ENCODE measurements at places on chromosomes 2 and 18.

- no peak for DNase-seq
These were observed 152.0 kb downstream of the CAPN13 start for GRCh38 chr2:30655211-30655610.

GRCh38 chr2:226198956-226199355, 600.7 kb downstream of the IRS1 start:
- no peak for DNase-seq

GRCh38 chr18:36314098-36314497, 16.6 kb downstream of the FHOD3 start:
- no peak for DNase-seq

DNA sequence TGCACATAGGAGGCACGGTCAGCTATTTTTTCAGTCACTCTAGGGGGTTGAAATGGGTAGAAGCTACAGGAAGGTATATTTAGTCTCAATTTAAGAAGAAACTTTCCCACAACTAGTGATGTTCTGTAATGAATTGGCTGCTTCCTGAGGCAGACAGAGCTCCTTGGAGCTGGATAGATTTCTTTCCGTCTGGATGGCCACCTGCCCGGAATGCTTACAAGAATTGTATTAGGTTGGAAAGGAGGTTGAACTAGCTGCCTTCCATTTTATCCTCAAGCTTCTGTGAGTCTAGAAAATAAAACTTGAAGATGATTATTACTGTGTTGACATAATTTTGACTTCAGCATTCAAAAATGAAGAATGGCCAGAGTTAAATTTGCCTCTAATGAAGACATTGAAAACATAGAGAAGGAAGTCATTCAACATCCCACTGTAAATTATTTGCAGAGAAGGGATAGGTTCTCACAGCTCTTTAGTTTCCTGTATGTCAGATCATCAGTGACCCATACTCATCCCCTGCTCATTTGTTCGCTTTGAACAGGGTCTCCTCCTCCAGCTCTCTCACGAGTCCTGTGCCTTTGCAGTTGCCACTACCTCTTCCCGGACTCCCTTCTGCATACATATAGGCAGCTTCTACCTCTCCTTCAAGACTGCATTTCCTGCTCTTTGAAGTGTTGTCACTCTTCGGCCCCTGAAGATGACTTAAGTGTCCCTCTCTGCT, 88.8 kb downstream of the CRIM1 start:
- no peak for DNase-seq

GRCh38 chr2:45888167-45888566, 236.7 kb downstream of the PRKCE start:
- DNase-seq: no peak

- no peak for DNase-seq
These were observed 193.8 kb upstream of the STK17B start for GRCh38 chr2:196365145-196365544.

DNA sequence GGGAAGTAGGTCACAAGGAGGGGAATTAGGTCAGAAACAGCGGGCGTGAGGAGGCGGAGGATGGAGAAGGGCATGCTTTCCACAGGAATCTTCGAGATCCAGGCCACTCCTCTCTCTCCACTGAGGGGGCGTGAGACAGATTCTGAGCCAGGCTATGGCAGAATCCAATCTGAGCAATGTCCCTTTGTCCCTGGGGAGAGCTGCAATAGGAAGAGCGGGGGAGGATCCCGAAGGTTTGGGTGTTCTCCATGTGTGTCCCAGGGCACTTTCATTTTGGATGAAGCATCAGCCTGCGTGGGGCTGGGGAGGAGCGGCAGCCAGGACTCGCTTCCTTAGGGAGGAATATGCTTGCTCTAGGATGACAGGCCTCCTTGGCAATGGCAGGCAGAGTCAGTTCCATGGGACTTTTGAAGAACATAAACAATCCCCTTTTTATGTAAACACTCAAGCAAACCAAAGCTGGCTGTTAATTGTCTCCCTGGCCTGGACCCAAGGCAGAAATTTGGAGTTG, 84.0 kb downstream of the LIPG start:
- no peak for DNase-seq

- DNase-seq: no peak
These were observed 466.0 kb downstream of the RIT2 start for GRCh38 chr18:42649331-42650035.

DNA sequence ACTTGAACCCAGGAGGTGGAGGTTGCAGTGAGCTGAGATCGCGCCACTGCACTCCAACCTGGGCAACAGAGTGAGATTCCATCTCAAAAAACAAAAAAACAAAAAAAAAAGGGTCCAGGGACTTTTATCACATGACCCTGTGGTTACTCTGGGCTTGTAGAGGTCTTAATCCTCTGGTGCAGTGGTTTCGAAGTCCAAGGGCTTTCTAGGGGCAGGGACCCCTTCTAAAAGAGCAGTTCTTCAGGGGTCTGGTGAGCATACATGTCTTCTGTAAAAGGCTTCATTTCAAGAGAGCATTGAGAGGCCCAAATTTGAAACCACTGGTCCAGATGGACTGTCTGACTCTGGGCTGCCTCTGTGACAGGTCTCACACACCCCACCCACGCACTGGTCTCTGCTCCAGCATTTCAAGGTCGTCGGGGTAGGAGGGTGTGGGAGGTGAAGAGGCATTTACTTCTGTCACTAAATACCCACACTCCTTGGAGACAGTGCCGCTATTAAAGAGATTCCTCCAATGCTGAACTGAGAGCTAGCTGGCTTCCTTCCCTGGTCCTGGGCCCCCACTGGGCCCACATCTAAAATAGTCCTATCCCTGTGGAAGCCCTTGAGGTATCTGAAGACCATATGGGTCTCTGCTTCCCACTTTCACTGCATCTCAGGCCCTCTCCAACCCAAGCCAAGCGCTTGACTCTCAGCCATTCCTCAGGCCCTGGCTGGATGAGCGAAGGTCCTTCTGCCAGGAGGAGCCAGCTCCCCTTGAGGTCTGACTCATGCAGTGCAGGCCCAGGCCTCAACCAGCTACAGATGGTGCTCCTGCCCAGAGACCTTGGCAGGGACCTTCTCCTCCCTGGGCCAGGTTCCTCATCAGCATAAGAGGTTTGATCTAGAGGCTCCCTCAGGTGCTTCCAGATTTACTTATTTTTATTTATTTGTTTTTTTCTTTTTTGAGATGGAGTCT, 44.8 kb downstream of the PAX8 start:
- no peak for DNase-seq

- DNase-seq: no peak
These were observed 33.8 kb upstream of the ACYP2 start for GRCh38 chr2:54081574-54081973.

GRCh38 chr18:52280702-52281101, 59.3 kb upstream of the DCC start:
- DNase-seq: no peak

- no peak for DNase-seq
These were observed 379.9 kb downstream of the NBAS start for GRCh38 chr2:15181092-15181745.

DNA sequence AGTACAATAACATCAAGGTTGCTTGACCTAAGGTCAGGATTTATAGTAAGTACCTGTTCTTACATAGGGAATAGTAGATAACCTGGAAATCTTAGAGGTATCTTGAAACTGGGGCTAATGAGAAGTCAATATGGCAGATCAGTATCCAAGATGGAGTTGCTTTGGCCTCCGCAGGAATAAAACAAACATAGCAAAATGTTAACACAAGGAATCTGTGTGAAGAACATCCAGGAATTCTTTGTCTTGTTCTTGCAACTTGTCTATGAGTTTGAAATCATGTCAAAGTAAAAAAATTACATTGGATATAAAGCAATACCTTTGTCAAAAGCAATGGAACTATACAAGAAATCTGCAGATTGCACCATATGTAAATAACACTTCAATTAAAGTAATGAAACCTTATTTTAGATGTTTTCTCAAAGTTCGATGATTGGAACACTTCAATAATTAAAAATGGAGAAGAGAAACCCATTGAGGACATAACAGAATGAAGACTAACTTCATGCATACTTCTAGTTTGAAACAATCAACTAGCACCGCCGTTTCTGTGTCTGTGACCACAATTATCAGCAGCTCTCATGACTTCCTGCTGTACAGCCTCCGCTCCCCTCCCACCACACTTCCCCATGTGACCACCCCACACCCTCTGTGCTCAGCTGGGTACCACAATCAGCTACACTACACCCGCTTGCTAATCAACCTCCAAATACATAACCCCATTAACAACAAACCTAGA, 27.6 kb downstream of the C2orf76 start:
- DNase-seq: no peak

DNA sequence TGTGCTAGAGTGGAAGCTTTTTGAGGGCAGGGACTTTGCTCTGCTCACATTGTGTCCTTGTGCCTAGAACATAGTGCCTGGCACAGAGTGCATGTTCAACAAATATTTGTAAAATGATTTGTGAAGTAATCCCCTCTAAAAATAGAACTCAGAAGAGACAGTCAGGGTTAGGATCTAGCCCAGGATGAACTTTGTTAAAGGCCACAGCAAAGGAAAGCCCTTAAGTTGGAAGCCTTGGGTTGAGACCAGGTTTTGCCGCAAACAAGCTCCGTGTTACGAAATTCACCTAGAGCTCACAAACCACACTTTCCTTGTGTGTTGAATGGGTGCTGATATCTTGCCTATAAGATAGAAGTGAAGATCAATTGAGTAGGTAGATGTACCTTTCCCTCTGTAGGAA, 84.2 kb downstream of the SETBP1 start:
- no peak for DNase-seq

DNA sequence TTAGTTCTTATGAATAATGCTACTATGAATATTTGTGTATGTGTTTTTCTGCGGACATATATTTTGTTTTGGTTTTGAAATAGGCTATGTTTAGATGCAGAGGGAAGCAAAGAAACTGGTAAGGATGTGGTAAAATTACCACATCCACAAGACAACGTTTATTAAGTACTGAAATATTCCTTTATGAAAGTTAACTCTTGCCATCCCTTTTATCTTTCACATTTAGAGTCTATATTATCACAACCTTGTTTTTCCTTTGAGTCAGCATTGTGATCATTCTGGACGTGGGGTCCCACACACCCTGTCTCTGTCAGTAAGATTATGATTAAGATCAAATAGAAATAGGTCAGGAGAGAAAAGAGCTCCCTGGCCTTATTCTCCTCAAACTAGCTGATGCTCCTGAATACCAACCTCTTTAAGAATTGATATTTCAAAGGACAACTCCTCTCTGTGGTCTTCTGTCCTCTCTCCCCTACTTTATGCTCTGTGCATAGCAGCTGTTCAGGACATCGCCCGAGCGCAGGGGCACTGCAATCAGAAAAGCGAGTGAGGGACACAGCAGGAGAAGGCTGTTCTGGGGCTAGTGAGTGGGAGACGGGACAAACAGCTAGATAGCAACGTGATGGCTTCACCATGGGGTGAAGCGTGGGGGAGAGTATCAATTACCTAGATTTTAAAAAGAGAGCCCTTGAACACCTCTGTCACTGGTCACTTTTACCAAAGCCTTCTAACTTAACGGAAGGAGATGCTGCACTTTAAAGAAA, 12.2 kb downstream of the METAP1D start:
- no peak for DNase-seq

- DNase-seq: no peak
These were observed 63.8 kb upstream of the GPR45 start for GRCh38 chr2:105177536-105178254.

- no peak for DNase-seq
These were observed 85.6 kb downstream of the CD8B2 start for GRCh38 chr2:106572541-106573450.

- DNase-seq: no peak
These were observed 7.4 kb downstream of the CERKL start for GRCh38 chr2:181649436-181649979.

DNA sequence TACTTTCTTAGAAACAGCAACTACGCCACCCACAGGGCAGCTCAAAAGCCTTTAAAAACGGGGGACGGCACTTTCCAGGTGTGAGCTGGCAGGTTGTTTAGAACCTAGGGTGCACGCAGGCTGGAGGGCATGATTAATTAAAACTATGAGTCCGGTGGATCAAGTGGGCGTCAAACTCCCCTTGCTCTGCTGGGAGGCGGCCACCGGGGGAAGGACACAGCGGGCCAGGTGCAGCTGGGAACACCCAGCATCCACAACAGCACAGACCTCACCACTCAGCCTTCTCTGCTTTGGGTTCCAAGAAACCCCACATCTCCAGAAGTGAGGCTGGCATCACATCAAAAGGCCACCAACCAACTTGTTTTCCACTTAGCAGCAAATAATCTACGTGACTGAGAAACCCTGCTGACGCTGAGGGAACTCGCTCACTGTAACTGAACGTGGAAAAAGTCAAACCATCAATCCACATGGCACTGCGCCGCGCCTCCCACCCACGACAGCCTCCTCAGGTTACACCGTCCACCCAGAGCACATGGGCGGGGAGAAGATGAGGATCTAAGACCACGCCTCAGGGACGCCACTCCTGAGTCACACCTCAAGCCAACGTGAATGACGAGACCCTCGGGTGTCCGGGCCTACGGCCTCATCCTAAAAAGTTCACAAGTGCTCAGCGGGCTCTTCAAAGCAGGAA, 118.2 kb downstream of the ZNF516 start:
- DNase-seq: no peak

DNA sequence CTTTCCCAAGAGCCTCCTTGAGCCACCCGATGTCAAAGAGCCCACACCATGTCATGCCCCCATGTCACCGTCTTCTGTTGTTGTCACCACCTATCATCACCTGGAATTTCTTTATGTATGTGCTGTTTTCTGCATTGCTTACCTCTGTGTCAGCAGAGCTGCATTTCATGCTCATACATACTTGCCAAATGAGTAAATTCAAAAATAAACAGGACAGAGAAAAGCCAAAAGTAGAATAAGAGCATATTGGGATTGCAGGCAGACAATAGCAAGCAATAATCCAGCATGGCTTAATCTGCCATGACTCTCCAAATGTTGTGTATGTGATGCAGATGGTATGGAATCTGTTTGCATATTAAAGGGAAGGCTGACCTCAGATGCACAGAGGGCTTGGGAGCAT, 15.3 kb upstream of the RGPD4 start:
- no peak for DNase-seq

GRCh38 chr18:26226229-26227050, at the start of gene TAF4B:
Gene TAF4B, plus strand, starts transcription at chr18:26226445. Its CDS starts 489 bp downstream, at chr18:26226934.
- DNase-seq: peak; percentile 85

GRCh38 chr2:69624611-69625010, 18.9 kb downstream of the AAK1 start:
- no peak for DNase-seq

DNA sequence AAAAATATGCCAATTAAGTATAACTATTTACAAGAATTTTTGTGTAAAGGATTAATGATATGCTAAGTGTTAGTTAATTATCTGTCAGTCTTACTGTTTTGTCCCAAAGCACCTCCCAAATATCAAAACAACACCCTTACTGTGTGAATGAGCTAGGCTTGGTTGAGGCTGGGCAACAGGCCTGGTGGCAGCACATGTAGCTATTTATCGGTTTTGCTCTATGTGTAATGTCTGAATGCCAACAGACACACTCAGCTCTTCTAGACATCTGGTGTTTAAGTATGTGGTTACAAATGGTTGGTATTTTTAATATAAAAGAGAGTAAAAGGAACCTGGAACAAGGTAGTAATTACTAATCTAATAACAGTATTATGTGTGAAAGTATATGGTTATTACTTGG, 175.3 kb downstream of the RAB3GAP1 start:
- DNase-seq: no peak

- DNase-seq: no peak
These were observed at the start of gene EMILIN2 for GRCh38 chr18:2846636-2847316. Gene EMILIN2, plus strand, starts transcription at chr18:2847006. Its CDS starts 183 bp downstream, at chr18:2847189.
